ENCODE measurements at places on chromosomes 11 and 22. TPM values are rescaled to one million over a fixed set of nuclear protein-coding genes. Genes with fewer than 3 reads are reported as not detected.

DNA sequence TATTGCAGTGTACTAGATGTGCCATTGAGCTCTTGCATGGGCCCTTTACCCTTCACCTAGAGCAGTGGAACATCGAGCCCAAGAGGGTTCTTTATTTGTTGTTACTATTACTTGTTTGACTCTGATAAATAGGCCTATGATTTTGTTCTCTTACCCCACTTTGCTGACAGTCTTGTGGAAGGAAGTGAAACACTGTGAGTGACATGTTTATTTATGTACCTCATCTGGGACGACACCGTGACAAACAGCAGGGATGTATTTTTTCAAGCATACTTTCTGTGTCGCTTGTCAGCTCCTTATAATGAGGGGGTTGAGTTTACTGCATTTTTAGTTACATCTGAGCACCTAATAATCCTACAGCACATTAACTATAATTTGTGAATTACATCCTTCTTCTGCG, 1010.3 kb upstream of the TENM4 start:
- no peak for DNase-seq

DNA sequence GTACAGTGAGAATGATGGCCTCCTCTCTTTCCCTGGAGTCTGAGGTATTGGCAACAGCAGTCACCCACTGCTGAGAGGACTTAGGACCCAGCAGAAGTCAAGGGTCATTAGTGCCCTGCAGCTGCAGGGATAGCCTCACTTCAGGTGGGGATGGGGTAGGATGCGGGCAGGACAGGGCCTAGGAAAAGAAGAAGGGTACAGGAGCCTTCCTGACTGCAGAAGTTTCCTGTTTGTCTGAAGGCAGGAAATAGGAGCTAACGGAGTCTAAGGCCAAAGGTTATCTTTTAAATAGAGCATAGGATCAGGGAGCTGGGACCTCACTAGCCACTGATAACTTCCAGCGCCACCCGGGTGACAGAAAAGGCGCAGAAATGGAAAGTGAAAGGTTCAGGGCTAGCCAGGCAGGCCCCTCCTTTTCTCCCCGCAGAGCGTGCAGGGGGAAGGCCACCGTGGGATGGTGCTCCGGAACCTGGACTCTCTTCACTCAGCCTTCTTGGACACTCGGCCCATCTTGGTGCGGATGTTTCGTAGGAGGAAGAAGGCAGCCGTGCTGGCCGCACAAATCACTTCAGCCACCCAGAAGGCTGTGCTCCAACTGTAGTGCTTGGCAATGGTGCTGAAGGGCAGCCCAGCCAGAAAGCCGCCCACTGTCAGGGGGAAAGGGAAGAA, 6.0 kb downstream of the TRAPPC4 start:
- DNase-seq, result no peak

DNA sequence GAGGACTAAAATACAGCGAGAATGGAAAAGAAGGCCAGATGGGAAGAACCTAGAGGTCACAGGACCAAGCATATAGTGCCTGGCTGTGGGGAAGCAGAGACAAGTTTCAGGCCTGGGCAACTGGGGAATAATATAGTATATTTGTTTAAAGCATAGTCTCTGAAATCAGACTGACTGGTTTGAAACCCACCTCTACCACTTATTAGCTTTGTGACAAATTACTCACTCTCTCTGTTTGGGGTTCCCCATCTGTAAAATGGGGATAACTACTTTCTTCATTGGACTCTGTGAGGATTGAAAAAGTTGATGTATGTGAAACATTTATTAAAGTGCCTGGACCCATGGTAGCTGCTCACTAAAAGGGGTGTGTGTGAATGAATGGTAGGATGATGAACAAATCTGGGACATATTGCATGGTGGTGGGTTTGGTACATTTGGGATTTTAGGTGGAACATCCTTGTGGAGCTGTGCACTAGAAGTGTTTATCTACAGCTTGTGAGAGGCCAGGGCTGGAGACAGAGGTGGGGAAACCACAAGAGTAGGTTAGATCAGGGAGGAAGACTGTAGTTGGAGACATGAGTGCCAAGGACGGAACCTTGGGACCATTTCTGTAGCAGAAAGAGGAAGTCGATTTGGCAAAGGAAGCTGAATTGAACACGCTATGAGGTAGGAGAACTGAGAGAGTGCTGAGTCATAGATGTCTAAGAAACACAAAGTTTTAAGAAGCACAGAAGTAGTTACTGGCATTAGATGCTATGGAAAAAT, 52.6 kb downstream of the SWAP70 start:
- DNase-seq, result no peak

DNA sequence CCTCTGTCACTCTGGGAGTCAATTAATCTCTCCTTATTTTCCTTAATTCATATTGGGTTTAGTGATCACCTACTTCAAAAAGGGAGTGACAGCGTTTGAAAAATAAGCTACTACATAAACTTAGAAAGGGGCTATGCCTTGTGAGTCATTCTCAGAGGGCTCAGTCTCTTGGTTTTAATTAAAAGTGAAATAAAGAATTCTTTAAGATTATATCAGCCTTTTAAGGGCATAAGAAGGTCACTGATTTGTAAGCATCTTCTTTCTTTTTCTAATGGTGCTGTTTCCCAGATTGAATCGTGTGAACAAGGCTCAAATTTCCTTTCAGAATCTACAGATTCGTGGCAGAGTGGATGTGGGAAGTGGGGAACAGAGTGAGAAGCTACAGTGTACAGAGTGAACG, 636.2 kb upstream of the CCDC90B start:
- DNase-seq, result no peak

- no peak for DNase-seq
These were observed 282.5 kb downstream of the KCNA4 start for GRCh38 chr11:29734287-29734686.

DNA sequence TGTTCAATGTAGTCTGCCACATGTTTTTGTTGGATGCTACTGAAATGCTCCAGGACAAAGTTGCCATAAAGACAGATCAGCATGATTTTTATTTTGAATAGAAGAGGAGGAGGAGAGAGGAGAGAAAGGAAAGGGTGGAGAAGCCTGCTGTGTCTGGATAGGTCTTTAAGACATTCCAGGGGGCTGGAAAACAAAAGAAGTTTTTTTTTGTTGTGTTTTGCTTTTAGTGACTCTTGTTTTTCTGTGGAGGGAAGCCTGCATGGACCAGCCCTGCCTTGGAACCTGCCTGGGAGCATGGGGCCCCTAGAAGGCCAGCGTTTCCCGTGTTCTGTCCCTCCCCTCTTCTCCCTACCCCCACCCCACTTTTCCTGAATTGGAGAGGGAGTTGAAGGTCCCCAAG, 2.3 kb downstream of the TSPAN18 start:
- no peak for DNase-seq

Gene DEFB131B
- total RNA-seq, result not detected

Gene SMC1B
- not detected for total RNA-seq

Gene SWAP70
- total RNA-seq, result 20.7 TPM

Gene CD3E
- total RNA-seq, result not detected
